ENCODE measurements at places on chromosomes 5 and 9. TPM values are rescaled to one million over a fixed set of nuclear protein-coding genes. Genes with fewer than 3 reads are reported as not detected.

QRFP gene
- total RNA-seq = not detected

SLC1A3 gene
- total RNA-seq = 66.6 TPM

DNA sequence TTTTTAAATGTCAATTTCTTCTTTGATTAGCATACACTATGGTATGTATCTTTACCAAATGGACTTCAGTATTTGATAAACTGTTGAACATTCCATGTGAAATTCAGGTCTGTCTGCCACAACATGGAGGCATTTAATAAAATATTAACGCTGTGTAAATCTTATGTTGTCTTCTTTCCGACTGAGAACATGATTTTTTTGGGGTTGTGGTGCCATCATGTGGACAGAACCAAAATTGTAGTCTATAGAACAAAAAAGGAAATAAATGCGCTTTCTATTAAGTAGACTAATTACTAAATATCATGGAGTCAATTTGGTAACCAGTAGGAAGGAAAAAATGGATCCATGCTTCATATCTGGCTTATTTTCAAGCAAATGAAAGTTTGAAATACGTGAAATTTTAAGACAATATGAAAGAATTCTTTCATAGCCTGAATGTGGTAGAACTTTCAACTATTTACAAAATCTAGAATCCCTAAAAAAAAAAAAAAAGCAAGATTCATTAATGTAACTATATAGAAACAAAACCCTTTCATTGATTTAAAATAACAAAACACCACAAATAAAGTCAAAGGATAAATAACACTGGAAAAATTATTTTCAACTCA lies 2.8 kb upstream of the PLK2 start:
- no peak for DNase-seq

- DNase-seq = no peak
These were observed 282.6 kb downstream of the ELAVL2 start for GRCh38 chr9:23543419-23543818.

FOXD4 gene
- not detected for total RNA-seq

DNA sequence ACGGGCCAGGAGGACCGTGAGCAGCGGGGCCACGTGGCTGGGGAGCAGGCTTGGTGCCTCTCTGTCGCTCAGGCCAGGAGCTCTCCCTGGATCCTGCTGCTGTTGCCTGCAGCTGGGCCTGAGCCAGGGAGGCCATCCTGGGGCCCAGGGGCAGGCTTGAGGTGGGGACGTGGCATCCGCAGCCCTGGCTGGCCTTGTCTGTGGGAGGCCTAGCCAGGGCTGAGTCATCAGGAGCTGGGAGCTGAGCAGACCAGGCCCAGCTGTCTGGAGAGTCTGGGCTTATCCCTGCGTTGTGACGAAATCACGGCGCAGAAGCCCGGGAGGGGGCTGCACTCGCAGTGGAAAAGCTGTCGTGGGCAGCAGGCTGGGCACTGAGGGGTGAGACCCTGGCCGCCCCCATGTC lies 138.8 kb upstream of the COL5A1 start:
- DNase-seq = peak; percentile 82

- no peak for DNase-seq
These were observed 68.1 kb downstream of the NIPBL start for GRCh38 chr5:36944607-36945225.

- DNase-seq = no peak
These were observed 126.3 kb downstream of the KDM4C start for GRCh38 chr9:6884101-6884500.

SOHLH1 gene
- not detected for total RNA-seq

C7 gene
- total RNA-seq = 429 TPM

- DNase-seq = peak; percentile 47
These were observed 186.7 kb downstream of the PDZD2 start for GRCh38 chr5:31825518-31826068.

- no peak for DNase-seq
These were observed 95.0 kb downstream of the ADAMTSL1 start for GRCh38 chr9:18568973-18569372.

GRCh38 chr9:98232926-98233325 lies 22.5 kb downstream of the TBC1D2 start:
- no peak for DNase-seq

TLE1 gene
- 15.0 TPM for total RNA-seq

ACTBL2 gene
- not detected for total RNA-seq

C9orf153 gene
- 0.41 TPM for total RNA-seq

DNA sequence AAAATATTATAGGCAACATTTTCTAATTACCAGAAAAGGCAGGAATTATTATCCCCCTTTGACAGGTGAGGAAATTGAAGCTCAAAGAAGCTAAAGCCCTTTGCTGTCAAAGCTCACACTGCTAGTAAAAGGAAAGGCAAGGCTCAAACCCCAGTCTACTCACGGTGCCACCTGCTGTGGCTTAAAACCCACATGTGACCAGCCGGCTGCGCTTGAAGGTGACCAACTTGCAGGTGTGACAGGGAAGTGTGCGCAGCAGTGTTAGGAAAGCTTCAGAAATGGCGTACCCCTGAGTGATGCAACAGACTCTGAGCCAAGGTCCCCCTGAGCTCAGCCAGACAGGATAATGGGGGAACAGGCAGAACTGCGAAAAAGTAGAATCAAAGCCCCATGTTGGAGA lies 45.2 kb downstream of the PAX5 start:
- DNase-seq = no peak

DNA sequence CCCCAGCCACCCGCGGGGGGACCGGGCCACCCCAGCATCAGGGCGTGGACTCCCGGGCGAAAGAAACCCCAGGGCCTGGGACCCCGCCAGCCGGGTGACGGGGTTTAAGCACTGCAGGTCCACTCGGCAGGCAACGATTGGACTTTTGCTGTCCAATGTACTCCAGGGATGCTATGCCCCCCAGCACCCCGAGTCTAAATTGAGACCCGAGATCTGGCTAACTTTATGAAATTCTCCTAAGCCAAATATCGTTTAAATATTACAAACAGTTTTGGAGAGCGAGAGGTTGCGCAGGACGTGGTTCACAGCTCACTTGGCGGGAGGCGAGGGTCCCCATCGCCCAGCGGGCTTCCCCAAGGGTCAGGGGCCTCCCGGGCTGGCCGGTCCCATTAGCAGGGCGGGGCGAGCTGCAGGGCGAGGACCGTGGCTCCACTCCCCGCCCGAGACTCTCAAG lies 384 bp upstream of the MRPS2 start:
- no peak for DNase-seq
